ENCODE measurements at places on chromosomes 12 and 14.
A peak's percentile ranks its signal among the peaks of the same experiment; 100 is the strongest.

GRCh38 chr12:1821805-1822204 lies 1.4 kb downstream of the LRTM2 start:
- DNase-seq = peak; percentile 60

GRCh38 chr12:44839785-44840184 lies 36.3 kb downstream of the NELL2 start:
- no peak for DNase-seq

- no peak for DNase-seq
These were observed 4.3 kb upstream of the TPI1 start for GRCh38 chr12:6863033-6863432.

DNA sequence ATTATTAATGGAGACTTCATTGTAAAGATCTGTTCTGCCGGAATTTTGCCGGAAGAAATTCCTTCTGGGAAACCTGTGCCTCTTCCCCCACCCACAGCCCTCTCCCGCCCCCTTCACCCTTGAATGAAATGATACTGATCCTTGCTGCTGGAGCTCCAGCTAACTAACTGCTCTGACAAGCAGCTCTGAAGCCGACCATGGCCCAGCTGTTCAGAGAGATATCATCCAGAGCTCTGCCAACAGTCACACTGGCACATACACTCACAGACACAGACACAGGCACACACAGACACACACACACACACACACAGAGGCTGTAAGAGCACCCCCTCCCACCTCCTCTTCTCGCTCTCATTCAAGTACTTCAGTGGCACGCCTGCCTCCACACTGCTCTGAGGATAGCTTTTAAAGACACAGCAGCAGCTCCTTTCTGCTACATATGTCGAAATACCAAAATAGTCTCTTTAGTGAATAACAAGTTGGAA lies 88.6 kb downstream of the R3HDM2 start:
- DNase-seq = peak; percentile 53

DNA sequence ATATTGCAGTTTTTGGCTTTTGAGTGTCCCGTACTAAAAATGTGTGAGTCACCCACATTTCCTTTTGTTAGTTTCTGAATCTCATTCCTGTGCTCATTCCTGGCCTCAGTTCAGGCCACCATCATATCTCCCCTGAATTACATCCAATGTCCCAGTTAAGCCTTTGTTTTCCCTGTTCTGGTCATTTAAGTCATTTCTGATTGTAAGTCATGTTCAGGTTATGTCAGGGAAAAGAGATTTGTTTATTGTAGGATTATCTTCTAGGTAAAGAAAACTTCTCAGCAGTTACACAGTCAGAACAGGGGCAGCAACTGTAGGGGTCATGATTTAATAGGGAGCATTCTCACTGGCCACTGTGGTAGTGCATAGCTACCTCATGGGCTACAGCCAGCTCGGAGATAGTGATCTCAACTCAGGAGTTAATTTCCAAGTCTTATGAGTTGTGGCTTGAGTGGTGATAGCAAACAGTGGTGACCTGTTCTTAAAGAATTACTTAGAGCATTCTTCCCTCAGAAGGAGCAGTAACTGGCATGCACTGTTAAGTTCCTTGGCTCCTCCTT lies 6.7 kb downstream of the DDX47 start:
- DNase-seq = no peak

GRCh38 chr12:15045451-15045850 lies 72.6 kb downstream of the PDE6H start:
- no peak for DNase-seq

- DNase-seq = no peak
These were observed 27.0 kb downstream of the LRTM2 start for GRCh38 chr12:1847411-1847810.

GRCh38 chr12:30822385-30823155 lies 67.8 kb upstream of the CAPRIN2 start:
- DNase-seq = no peak

DNA sequence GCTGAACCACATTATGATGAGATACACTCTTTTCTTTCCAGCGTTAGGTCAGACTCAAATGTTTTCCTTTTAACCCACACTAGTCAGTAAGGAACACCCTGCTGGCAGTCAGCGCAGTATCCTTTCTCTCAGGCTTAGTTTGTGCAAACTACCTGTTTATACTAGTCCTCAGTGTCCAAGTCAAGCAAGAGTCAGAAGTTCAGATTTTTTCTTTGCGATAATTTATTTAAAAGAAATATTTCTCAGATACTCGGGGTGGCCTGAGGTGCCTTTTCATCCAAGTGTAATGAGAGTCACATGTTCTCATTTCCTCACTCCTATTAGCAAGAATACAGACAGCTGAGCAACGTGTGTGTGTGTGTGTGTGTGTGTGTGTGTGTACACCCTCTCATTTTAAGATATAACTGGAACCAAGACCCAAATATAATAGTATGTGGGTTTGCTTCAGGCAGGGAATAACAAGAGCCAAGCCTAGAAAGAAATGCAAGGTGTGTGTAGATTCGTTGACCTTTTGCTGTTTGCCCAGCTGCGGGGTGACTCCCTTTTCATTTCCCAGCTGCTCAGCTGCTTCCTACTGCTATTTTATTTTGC lies 182.7 kb downstream of the KICS2 start:
- no peak for DNase-seq

GRCh38 chr14:92866901-92867865 lies 55.8 kb upstream of the CHGA start:
- DNase-seq = peak; percentile 100

- no peak for DNase-seq
These were observed 1.4 kb downstream of the MDM2 start for GRCh38 chr12:68809190-68810026.

All from NCI-H1694 treated with DMSO at 0.1 percent for 48 hours (cell line).